ENCODE measurements at places on chromosomes 13 and 19.

DNA sequence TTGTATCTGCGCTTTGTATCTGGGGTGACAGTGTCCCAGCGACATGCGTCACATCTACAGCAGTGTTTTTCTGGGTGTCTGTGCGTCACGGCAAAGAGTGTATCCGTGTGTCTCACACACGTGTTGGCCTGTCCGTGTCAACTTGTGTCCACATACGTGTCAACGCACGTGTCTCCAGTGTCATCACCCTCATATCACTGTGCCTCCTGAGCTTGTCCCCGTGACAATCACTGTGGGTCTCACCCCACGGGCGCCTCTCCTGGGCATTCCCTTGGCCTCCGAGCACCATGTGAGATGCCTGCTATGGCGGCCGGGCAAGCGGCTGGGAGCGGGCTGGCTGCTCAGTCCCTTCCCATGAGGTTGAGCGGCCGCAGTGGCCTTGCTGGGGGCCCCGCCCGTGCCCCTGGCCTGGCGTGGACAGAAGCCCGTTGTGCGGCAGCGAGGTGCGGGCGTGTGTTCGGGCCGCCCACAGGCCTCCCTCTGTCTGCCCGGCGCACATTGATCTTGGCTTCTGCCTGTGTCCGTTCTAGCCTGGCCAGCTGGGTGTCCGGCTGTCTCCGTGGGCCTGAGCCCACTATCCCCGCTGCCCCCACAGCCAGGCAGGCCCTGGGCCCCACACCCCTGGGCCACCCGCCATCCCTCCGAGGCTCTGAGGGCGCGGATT lies 6.4 kb downstream of the NFIX start:
- no peak for DNase-seq

- no peak for DNase-seq
Observed at GRCh38 chr13:96338030-96338429, 248.1 kb downstream of the HS6ST3 start.

- DNase-seq = no peak
Observed at GRCh38 chr13:110371550-110372465, 64.7 kb downstream of the COL4A2 start.

DNA sequence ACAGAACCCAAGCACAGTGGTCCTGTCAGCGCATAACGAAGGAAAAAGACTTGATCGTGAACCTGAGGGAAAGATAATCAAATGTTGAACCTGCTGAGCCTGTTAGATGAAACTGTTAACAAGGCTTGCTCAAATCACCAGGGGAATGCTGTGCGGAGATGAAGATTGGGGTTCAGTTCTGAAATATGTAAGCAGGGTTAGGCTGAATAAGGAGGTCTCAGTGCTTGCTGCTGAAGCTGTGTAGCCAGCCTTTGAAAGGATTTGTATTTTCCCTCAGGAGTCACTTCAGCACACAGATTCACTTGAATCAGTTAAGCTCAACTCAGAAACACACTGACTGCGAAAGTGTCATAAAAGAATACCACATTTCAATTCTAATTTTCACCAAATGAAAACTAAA lies 793.5 kb downstream of the OLFM4 start:
- DNase-seq = no peak

DNA sequence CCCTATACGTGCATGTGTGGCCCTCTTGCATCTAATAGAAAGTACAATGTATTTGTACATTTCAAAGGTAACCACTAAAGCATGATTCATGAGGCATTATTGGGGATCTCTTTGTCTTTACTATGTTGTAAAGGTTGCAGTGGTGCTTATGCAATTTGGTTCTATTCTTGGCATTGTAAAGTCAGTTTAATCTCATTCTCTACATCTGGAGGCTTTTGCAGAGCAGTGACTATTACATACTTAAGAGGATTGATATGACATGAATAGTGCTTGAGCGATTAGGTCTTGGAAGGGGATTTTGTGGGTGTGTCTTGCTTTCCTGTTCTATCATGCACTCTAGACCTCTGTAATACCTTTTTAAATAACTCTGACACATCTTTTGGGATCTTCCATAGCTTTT lies 610.0 kb downstream of the EFNB2 start:
- no peak for DNase-seq

- no peak for DNase-seq
Observed at GRCh38 chr19:4376991-4377781, 23.2 kb downstream of the SH3GL1 start.

GRCh38 chr13:48232420-48233045 lies 473 bp upstream of the ITM2B start:
- no peak for DNase-seq

GRCh38 chr13:59963827-59964226 lies 199.9 kb downstream of the DIAPH3 start:
- peak; percentile 14 for DNase-seq

DNA sequence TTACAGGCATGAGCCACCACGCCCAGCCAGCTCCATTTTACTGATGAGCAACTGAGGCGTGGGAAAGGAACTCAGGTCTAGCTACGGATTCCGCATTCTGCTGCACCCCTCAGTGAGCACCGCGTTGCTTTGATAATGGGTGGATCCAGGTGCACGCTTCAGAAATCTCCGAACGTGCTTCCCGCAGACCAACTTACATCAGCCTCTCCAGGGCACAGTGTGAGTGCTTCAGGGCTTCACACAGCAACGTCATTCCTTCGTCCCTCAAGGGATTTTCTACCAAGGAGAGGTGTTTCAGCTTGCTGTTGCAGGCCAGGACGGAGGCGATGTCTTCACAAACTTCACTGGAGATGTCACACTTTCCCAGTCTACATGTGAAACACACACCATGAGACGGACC lies 21.7 kb downstream of the NLRP9 start:
- no peak for DNase-seq

- no peak for DNase-seq
Observed at GRCh38 chr13:111924678-111925075, 142.3 kb upstream of the SOX1 start.

- DNase-seq = no peak
Observed at GRCh38 chr13:100461309-100462030, 127.1 kb downstream of the GGACT start.

GRCh38 chr13:33375421-33375820 lies 89.9 kb upstream of the STARD13 start:
- DNase-seq = peak; percentile 22
